Omental fat pad (tissue), 4 donors: ENCODE measurements at places on chromosomes 13 and 19.

- DNase-seq = no peak
Observed at GRCh38 chr19:18091217-18091608, 4.5 kb upstream of the IL12RB1 start.

DNA sequence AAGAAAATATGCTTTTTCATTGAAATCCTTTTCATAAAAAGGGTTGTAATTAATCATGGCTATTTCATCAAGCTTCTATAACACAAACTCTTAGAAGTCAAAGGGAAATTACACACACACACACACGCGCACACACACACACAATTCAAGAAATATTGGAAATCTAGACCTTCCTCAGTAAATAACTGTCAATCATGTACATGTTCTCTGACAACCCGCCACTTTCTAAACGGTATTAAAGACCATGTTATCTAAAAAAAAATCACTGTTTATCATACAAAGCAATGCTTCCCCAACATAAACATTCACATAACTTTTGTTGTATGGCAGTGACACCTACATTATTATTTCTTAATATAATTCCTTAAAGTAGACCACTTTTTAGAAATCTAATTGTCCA lies 132.2 kb downstream of the EFNB2 start:
- DNase-seq = no peak

- DNase-seq = no peak
Observed at GRCh38 chr13:44395976-44396694, 22.5 kb downstream of the SERP2 start.

GRCh38 chr19:2775556-2776430 lies 7.3 kb downstream of the SGTA start:
- no peak for DNase-seq

GRCh38 chr19:40932008-40932959 lies 50.3 kb upstream of the CYP2A7 start:
- no peak for DNase-seq

DNA sequence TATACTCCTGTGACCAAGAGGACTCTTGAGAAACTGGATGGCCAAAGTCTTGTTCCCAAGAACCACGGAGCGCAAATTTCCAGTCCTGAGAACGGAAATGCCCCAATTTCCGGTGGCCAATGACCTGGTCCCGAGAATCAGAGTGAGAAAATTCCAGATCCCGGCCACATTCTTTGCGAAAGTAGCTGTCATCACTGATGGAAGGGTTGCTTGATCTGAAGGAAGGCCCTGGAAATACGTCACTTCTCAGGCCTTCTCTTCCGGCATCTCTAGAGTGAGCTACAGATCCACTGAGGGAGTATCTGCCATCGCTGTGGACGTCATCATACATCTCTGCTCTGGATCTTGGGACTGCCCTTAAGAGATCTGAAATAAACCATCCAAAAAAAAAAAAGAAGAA lies 7.5 kb downstream of the SUGP2 start:
- no peak for DNase-seq

- DNase-seq = no peak
Observed at GRCh38 chr13:106597186-106597585, 29.2 kb upstream of the ARGLU1 start.

DNA sequence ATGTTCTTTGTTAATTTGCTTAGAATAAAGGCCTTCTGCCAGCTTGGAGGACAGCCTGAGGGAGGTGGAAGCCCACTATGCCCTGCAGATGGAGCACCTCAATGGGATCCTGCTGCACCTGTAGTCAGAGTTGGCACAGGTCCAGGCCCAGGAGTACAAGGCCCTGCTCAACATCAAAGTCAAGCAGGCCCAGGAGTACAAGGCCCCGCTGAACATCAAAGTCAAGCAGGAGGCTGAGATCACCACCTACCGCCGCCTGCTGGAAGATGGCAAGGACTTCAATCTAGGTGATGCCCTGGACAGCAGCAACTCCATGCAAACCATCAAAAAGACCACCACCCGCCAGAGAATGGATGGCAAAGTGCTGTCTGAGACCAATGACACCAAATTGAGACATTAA lies 41.7 kb downstream of the ZNF85 start:
- no peak for DNase-seq

- DNase-seq = peak; percentile 52
Observed at GRCh38 chr13:35979361-35979951, 151.7 kb downstream of the DCLK1 start.

- no peak for DNase-seq
Observed at GRCh38 chr13:99307648-99308339, 595 bp upstream of the GPR183 start.

DNA sequence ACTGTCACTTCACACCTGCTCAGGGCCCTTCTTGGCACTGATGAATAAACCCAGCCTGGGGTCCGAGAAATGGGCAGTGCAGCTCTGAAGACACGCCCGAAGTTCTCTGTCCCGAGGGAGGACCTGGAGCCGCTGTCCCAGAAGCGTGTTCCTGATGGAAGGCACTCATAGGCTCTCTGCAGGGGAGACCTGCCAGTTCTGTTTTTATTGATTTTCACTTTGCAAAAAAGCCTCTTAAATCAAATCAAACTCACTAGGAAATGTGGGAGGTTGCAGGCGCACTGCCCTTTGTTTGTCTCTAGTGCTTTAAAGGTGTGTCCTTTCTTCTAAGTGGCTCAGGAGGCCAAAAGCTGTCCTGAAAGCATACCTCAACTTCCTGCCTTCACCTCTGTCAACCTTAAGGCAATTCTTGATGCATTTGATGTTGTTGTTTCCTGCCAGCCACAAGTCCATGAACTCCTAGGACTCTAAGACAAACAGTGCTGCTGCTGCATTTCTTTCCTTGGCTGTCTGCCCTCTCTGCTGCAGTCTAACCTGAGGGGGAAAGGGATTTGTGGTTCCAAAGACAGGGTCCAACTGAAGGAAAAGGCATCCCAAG lies 663.2 kb downstream of the UQCRFS1 start:
- DNase-seq = no peak

GRCh38 chr13:106151056-106151699 lies 384.3 kb downstream of the EFNB2 start:
- no peak for DNase-seq

- peak; percentile 16 for DNase-seq
Observed at GRCh38 chr13:114081761-114082681, 50.4 kb downstream of the RASA3 start.

GRCh38 chr13:77896536-77896935 lies 22.1 kb downstream of the EDNRB start:
- no peak for DNase-seq

GRCh38 chr13:67366533-67366932 lies 136.4 kb upstream of the PCDH9 start:
- DNase-seq = no peak

- no peak for DNase-seq
Observed at GRCh38 chr13:35693134-35693784, 216.8 kb upstream of the MAB21L1 start.
